CD4-positive, alpha-beta T cell treated with Interleukin-10 for 1 hour (primary cell): ENCODE measurements at places on chromosomes 1 and 21.

DNA sequence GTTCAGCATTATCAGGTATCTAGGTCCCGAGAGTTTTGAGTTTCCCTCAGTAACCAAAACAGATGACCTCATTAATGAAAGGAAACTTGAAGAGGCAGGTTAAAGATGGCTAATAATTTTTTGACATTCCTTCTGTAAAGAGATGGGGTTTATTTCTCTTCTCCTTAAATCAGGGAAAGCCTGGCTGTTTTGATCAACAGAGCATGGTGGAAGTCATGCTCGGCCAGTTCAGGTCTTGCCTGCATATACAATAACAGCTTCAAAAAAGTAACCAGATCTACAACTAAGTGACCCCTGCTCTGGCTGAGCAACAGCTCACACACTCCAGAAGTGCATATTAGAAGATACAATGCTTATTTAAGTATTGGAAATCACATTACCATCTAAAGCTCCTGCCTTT is 36.6 kb upstream of the POU2F1 start:
- DNase-seq: no peak

DNA sequence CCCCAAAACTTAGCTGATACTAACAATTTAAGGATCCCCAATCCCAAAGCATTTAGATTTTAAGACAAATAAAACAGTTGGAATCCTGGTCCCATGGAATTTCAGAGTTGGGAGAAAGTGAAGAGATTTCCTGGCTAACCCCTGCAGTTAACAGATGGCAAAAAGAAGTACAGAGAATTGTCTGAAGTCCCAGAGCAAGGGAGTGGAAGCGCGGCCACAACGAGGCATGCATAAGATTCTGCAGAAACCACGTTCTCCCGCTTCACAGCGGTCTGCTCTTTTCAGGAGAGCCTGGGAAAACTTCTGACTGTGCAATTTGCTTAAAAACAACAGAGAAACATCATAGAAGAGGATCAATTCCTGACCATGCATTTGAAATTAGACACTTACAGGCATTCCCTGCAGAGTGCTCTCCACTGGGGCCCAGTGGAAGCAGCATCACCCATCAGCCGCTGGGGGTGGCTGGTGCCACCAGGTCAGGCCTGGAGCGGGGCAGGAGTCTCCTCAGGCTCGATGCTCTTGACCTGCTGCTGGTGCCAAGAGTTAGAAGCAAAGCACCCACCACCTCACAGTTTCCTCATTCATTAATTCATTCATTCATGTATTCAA is 226.7 kb upstream of the POU3F1 start:
- DNase-seq: no peak

DNA sequence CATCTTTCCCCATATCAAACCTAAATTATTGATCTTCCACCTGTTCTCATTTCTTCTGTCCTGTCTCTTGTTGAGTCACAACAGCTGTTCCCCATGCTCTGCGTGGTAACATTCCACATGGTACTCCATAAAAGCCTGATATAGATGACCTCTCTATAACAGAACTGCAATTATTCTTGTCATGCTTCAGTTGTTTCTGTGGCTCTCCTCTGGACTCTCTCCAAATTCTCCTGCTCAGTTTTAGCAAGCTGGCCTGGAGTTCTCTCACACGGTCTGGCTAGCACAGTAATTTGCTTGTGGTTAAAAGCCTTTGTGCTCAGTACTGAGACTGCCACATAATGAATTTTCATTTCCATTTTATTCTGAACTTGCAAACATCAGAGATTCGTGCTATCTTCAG is 10.6 kb upstream of the LRRC39 start:
- no peak for DNase-seq

DNA sequence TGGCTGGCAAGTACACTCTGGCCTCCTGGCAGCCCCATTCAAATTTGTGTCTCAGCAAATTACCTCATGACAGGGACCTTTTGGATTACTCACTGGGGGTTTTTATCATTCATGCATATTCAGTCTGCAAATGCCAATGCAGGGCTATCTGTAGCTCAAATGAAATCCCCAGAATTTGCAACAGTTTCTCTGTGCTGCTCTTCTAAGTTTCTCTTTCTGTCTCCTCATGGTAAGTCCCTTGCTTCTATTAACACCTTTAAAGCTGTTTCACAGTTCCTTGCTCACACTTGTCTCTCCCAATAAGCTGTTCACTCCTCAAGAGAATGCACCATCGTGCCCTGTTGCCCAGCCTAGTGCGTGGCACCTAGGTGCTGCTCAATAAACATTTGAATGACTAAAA is 3.3 kb upstream of the FAM78B start:
- no peak for DNase-seq

- no peak for DNase-seq
Observed at GRCh38 chr1:204410688-204411450, 748 bp downstream of the PPP1R15B start.

DNA sequence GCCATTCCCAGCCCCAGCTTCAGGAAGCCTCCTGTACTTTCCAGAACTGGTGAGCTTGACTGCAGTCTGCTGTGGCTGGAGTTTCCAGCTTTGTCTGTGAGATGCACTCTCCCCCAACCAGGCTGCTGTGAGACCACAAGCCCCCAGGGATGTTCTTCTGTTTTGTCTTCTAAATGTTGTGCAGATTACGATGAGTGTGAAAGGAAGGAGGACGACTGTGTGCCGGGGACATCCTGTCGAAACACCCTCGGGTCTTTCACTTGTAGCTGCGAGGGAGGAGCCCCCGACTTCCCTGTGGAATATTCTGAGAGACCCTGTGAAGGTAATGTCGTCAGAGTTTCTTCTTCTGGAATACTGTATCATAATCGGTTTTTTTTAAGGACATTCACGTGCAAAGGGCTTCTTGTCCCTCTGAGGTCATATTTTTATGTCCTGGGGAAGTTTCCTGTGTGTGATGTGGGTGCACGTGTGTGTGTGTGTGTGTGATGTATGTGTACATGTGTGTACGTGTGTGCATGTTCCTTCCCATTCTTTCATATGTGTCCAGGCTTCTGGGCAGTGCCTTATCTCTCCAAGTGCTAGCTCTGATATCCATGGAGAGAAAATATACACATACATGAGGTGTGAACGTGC is 49.9 kb downstream of the UMODL1 start:
- DNase-seq: no peak

DNA sequence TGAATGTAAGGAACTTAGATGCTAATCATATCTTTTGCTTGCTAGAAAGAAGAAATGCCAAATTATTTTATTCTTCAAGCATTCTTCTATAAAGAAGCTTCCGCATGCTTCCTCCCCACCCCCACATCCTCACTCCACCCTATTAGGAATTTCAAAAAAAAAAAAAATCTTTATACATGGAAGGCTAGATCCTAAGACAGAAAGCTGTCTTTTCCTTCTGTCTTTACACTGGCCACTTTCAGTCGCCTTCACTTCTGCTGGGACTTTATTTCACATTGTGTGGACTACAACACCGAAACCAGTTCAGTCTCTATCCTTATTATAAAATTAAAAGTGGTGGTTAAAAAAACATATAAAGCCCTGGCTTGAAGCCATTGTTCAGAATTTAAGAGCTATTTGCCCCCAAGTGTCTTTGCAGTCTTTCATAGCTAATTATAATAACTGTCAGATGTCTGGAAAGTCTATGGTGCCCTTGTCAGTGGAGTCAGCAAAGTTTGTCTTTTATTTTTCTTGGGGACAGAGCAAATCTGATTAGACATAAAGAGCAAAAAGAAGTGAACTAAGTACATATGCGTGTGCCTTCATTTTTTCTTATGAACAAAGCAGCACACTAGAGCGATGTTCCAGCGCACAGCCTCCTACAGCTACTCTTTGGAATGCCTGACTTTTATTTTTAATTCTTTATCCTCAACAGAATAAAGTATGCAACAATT is 297.7 kb downstream of the PTPRC start:
- DNase-seq: no peak
